ENCODE measurements at places on chromosomes 6 and 20.

DNA sequence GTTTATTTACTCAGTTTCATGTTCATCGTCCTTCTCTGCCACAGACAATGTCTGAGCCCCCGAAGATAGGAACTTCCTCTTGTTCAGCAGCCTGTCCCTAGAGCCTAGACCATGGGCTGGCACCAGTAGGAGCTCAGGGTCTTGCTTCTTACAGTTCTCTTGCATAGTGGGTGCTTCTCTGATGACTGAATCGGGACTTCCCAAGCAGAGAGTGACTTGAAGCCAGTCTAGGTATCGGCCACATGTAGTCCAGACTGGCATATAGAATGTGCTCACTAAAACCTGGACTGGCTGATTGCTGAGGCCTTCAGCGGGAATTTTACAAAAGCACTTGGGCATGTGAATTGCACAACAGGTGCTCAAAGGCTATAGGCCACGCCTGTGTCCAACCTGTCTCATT lies 52.0 kb downstream of the PRDM1 start:
- H3K4me3 ChIP-seq, result no peak overlapping the region
- no peak for DNase-seq
- H3K27ac ChIP-seq, result no peak overlapping the region
- peaks cover 12% of the 10 kb centered on the region for H3K4me1 ChIP-seq
- peaks cover 5% of the 10 kb centered on the region for H3K27me3 ChIP-seq

- peaks cover 20% of the 10 kb centered on the region for H3K4me1 ChIP-seq
- no peaks in the 10 kb centered on the region for H3K36me3 ChIP-seq
- H3K27me3 ChIP-seq, result peaks cover 10% of the 10 kb centered on the region
These were observed 5.5 kb upstream of the SOX4 start for GRCh38 chr6:21587961-21588480.

- no peaks in the 10 kb centered on the region for H3K4me1 ChIP-seq
- H3K27me3 ChIP-seq, result no peaks in the 10 kb centered on the region
- DNase-seq, result peak; percentile 30
- no peak overlapping the region for H3K4me3 ChIP-seq
- no peaks in the 10 kb centered on the region for H3K36me3 ChIP-seq
These were observed 73.4 kb upstream of the FBXO30 start for GRCh38 chr6:145887969-145888368.

DNA sequence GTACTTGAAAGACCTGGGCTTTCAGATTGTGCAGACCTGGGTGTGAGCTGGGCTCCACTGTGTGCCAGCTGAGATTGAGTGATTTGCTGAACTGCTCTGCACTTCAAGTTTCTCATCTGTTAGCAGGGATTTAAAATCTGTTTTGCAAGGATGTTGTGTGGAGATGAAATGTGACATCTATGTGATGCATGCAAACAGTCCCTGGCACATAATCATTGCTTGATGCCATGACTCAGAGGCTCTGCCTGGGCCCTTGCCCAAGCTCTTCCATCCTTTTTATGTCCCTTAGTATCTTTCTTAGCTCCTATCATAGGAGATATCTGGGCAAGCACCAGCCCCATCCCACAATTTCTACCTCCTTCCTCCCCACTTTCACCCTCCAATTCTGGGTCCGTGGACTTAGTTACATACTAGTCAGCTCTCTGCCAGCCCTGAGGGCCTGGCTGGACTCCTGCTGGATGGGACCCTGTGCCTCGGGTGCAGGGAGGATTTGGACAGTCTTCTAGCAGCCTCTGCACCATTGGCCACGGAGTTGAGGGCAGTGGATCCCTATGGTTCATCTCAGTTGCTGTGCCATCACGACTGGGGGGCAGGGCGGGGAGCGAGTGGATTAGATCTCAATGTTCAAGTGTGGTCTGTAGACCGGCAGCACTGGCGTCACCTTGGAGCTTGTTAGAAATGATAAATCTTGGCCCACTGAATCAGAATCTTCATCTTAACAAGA lies 103.6 kb downstream of the MAP3K7 start:
- no peaks in the 10 kb centered on the region for H3K27me3 ChIP-seq
- no peak overlapping the region for H3K4me3 ChIP-seq
- H3K27ac ChIP-seq, result peak overlapping the region; percentile 57

- no peaks in the 10 kb centered on the region for H3K4me1 ChIP-seq
- H3K4me3 ChIP-seq, result no peak overlapping the region
- no peaks in the 10 kb centered on the region for H3K36me3 ChIP-seq
These were observed 246.2 kb downstream of the HACE1 start for GRCh38 chr6:104613416-104614001.

Measured in naive B cell (primary cell).